CD4-positive, alpha-beta T cell treated with Interleukin-2 at 100 ng/mL for 4 hours (primary cell): ENCODE measurements at places on chromosomes 5 and 9.

GRCh38 chr5:54539001-54539400 is 21.4 kb downstream of the SNX18 start:
- no peak for DNase-seq

DNA sequence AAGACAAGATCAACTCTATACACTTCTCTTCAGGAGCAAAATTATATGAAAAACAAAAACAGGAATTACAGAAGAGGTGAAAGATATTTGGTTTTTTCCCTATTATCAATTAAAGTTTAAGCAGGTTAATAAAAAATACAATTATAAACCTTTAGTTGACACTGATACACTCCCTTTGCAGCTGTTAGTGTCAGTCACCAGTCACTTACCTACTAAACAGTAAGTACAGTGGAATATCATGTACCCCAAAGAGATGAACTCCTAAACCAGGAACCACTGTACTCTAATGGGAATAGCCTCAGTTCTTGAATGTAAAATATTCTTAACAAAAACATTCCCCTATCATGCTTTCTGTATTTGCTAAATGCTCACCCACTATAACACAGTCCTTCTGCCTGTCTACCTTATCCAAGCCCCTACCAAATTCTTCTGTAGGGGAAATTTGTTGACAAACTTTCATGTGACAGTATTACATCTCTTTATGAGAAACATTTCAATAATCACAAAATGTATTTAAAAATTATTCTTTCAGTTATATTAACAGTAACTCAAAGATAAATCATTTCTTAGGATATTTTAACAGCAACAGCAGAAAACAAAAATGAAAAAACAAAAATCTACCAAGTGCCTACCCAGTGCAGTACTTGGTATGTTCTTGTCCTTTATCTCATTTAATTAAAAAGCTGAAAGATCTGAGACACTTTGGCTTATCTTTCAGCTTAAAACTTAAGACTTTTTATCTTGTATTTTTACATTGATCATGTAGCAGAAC is 212.8 kb downstream of the MLLT3 start:
- no peak for DNase-seq

- peak; percentile 74 for DNase-seq
These were observed 78.1 kb downstream of the RAPGEF1 start for GRCh38 chr9:131661568-131662288.

- DNase-seq: peak; percentile 77
These were observed 21.8 kb downstream of the FYB1 start for GRCh38 chr5:39197556-39197955.

GRCh38 chr9:20659474-20659967 is 24.5 kb upstream of the FOCAD start:
- no peak for DNase-seq

GRCh38 chr5:2173151-2173834 is 290.6 kb upstream of the IRX4 start:
- DNase-seq: no peak

GRCh38 chr9:133916159-133916541 is 76.0 kb downstream of the VAV2 start:
- no peak for DNase-seq

- no peak for DNase-seq
These were observed 165.0 kb upstream of the FBXL17 start for GRCh38 chr5:108546939-108547338.

- no peak for DNase-seq
These were observed 720.7 kb upstream of the FAM174A start for GRCh38 chr5:99814321-99815063.

DNA sequence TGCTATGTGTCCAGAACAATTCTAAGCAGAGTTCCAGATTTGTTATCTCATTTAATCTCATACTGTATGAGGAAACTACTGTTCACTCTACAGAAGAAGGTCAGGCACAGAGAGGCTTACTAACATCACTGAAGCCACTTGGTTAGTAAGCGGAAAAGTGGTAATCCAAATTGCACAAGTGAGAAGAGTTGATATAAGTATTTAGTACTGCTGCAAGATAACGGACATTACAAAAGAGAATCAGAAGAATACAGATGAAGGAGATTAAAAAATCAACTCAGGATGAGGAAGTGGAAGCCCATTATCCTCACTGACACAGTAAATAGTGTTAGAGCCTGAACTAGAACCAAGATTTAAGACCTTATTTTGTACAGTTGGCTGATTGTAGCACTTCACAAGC is 22.3 kb upstream of the TLR4 start:
- no peak for DNase-seq

- no peak for DNase-seq
These were observed 371.2 kb downstream of the CDH18 start for GRCh38 chr5:19616701-19617215.

GRCh38 chr9:69089491-69089890 is 53.9 kb downstream of the FXN start:
- no peak for DNase-seq

DNA sequence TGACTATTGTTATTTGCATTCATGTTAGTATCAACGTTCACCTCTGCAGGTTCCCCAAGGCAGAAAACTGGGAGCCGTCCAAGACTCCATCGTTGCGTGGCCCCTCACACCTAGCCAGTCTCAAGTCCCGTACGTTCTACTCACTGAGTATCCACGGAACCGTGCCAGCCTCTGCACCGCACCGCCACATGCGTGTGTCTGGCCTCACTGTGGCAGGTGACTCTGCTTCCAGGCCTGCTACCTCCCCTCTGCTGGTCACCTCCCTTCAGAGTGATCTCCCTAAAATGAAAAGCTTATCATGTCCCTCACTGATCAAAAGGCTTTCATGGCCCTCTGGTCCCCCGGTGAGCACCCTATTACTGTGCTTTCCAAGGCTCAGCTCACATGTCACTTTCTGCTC is 108.1 kb downstream of the GABBR2 start:
- no peak for DNase-seq

DNA sequence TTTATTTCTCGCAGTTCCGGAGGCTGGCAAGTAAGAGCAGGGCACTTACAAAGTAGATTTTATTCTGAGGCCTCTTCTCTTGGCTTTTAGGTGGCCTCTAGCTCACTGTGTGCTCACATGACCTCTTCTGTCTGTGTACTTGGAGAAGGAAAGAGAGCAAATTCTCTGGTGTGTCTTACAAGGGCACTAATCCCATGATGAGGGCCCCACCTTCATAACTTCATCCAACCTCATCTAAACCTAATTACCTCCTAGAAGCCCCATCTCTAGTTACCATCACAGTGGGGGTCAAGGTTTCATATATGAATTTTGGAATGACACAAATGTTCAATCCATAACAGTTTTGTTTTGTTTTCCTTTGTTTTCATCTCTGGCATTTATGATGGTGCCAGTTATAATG is 376.1 kb downstream of the ADGRV1 start:
- no peak for DNase-seq

- DNase-seq: no peak
These were observed 18.6 kb upstream of the TJP2 start for GRCh38 chr9:69155341-69156030.

GRCh38 chr5:74885170-74885569 is 19.0 kb upstream of the FAM169A start:
- no peak for DNase-seq

- DNase-seq: no peak
These were observed 324.0 kb downstream of the ELAVL2 start for GRCh38 chr9:23502004-23502403.

DNA sequence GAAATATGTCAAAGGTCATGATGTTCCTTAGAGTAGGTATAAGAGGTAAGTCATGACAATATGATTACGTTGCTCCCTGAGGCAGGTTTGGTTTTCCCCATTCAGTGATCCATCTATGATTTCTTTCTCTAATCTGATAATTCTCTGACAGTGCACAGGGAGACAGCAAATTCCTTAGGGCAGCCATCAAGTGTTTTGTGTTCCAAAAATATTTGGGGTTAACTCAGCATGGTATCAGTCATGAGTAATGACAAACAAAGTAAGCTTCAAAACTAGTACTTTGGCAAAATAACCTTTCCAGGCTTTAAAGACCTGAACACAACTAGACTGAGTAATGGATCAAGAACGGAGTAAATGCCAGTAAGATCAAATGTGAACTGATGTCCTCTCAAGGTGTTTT is 55.3 kb upstream of the SPATA31E1 start:
- no peak for DNase-seq

DNA sequence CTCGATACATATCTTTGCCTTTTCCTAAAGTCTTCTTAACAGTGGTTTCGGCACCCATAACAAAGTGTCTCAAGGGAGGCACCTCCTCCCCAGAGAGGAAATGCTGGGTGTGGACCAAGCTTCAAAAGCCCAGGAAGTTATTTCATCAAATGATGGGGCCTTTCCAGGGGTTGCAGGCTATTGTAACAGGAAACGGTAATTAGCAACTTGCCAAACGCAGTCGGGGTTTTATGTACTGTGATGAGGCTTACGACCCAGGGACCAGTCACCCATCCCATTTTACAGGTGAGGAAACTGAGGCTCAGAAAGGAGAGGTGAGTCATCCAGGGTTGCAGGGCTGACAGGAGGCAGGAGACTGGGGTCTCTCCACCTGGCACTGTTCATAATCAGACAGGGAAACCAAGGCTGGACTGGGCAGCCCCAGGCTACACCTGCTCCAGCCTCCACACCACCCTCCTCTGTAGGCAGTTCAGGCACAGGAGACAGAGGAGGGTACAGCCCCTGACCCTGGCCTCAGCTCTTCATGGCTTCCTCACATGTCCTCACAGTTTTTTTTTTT is 30.0 kb upstream of the SUSD3 start:
- peak; percentile 89 for DNase-seq

- DNase-seq: no peak
These were observed 83.1 kb upstream of the IL6ST start for GRCh38 chr5:56077796-56078233.

GRCh38 chr9:108113596-108113995 is 624.0 kb upstream of the KLF4 start:
- DNase-seq: no peak

DNA sequence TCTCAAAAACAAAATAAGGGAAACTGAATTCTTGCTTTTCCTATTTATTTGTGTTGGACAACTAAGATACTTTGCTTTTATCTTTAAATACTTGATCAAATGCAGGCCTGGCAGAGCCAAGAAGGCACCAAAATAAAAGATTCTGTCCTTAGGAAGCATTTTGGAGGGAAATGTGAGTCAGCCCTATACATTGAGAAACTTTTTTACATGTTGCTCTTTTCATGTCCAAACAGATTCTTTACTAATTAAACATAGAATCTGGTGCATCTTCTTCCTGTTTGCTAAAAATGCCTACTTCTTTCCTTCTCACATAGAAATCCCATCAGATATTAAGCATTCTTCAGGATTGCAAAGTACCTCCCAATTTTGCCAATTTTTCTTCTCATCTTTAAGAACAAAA is 1160.4 kb downstream of the EFNA5 start:
- no peak for DNase-seq

- no peak for DNase-seq
These were observed 13.5 kb downstream of the CREBRF start for GRCh38 chr5:173069671-173070070.

GRCh38 chr5:136985785-136986475 is 513.2 kb downstream of the SPOCK1 start:
- DNase-seq: no peak

GRCh38 chr5:173667702-173668101 is 51.3 kb upstream of the BOD1 start:
- DNase-seq: no peak

- DNase-seq: no peak
These were observed 25.1 kb upstream of the TBC1D2 start for GRCh38 chr9:98280574-98280973.

DNA sequence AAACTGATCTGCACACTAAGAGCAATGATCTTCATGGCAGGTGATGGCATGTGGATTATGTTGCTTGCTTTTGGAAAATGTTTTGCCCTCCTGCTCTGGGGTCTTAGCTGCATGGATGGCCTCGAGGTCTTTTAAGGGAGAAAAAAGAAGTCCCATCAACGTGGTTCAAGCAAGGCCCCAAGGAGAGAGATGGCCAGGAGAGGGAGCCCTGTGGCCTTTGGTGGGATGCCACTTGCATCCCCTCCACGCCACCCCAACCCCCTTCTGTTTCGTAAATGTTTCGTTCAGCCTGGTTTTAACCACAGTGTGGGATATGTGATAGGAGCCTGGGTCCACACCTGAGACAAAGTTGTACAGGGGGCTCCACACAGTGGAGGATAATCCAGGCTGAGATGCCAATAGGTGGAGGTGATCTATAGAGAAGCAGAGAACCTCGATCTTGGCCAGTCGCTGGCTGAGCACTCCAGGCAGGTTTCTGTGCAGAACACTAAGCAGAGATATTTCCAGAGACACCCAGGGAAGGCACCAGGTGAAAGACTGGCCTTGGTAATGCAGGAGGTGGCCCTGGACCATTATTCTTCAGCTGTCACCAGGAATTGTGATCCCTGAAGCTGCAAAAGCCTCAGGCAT is 25.8 kb upstream of the FRRS1L start:
- DNase-seq: no peak

DNA sequence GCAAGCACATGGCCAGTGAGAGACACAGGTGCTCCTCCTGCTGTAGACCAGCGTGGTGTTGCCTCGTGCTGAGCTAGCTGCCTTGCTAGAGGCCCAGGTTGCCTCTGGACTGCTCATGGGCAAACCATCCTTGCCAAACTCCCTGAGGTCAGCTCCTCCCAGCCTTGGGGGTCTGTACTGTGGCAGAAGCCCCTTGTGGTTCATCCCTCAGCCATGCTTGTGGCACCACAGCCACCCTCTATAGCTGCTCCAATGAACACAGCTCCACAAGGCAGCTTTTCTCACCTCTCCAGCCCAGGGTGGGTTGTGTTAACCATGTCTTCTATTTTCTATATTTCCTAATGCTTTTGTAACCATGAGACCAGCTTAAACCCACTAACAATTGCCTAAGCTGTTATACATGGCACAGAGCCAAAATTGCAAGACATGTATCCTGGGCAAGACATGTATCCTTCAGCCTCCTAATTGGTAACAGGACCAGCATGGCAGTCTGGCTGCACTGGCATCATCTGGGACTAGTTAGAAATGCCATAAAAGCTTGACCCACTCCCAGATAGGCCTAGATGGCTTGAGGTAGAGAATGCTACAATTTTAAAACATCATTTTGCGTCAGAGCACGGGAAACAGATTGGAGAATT is 183.1 kb upstream of the S1PR3 start:
- no peak for DNase-seq

DNA sequence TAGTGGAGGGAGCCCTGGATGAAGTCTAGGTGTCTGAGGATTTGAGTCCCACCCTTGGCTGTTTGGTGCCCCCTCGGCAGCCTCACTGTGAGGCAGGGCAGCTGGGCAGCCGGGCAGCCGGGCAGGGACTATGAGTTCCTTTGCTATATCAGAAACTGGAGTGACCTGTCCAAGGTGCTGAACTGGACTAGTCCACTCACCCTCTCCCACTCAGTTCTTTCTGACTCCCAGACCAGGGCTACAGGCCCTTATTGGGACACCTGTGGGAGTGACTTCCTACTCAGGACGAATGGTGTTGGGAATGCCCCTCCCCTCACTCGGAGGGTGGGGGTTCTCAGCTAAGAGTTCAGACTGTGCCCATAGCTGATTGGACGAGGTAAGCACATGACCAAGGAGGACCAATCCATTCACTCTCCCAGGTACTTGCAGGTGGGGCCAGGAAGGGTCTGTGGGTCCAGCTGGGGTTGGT is 34.1 kb upstream of the RAPGEF1 start:
- DNase-seq: peak; percentile 31
